Pancreas (tissue), 10 donors: ENCODE measurements at places on chromosomes 6 and 20. TPM values are rescaled to one million over a fixed set of nuclear protein-coding genes. Genes with fewer than 3 reads are reported as not detected.
A peak's percentile ranks its signal among the peaks of the same experiment; 100 is the strongest.

- no peak overlapping the region for H3K27ac ChIP-seq
- H3K4me1 ChIP-seq: no peaks in the 10 kb centered on the region
- no peaks in the 10 kb centered on the region for H3K27me3 ChIP-seq
- H3K36me3 ChIP-seq: no peaks in the 10 kb centered on the region
- no peak overlapping the region for H3K4me3 ChIP-seq
Measured at GRCh38 chr6:80209430-80209829, 103.0 kb downstream of the BCKDHB start.

DNA sequence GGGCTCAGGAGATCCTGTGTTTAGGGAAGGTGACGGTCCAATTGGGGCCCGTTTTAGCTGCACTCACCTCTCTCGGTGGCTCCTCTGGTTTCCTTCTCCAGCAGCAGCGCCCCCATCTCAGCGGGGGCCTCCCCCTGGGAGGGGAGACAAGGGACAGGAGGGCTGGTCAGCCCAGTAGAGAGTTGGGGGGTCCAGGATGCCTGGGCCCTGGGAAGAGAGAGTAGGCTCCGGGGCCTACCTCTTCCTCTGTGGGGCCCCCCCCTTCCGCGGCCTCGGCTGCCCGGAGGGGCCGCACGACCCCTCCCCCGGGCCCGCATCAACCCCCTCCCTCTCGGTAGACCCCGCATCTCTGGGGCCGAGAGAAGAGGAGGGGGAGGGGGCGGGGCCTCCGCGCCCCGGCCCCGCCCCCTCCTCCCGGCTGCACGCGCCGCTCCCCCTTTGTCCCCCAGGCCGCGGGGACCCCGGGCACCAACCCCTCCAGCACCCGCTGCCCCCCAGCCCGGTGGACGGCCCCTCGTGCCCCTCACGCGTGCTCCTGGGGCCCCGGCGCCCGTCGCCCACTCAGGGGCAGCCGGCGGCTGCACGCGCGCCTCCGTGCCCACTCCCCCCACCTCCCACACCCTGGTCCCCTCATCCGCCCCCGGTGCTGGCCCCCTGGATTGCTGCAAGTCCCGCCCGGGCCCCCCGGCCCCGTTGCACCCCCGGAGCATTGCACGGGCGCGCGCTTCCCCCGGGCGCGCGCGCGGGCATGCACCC, 464 bp downstream of the EHMT2 start:
- H3K4me1 ChIP-seq: peaks cover 4% of the 10 kb centered on the region
- no peaks in the 10 kb centered on the region for H3K27me3 ChIP-seq
- peak overlapping the region; percentile 60 for H3K27ac ChIP-seq
- peak; percentile 55 for DNase-seq
- H3K4me3 ChIP-seq: peak overlapping the region; percentile 92

- H3K36me3 ChIP-seq: no peaks in the 10 kb centered on the region
- peaks cover 12% of the 10 kb centered on the region for H3K27me3 ChIP-seq
- no peak overlapping the region for H3K4me3 ChIP-seq
- peak; percentile 6 for DNase-seq
Measured at GRCh38 chr20:38685853-38686473, 38.3 kb upstream of the SLC32A1 start.

DNA sequence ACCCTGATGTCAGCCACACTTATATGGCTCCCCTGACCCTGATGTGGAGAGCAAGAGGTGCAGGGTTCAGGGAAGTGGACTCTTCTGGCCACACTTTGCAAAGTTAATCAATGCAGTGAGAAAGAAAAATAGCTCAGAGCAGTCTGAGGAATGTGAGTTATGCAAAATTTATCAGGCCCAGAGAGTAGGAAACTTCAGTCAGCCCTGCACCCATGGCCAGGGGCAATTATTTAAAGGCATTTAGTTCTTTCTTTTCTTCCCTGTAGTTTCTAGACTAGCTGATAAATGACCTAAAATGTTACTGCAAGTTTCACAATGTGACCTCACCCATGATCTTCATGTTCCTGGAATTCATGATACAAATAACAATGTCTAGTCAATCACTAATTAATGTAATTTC, 143.7 kb upstream of the GGTLC1 start:
- H3K4me1 ChIP-seq: no peaks in the 10 kb centered on the region
- H3K27me3 ChIP-seq: no peaks in the 10 kb centered on the region
- H3K27ac ChIP-seq: peak overlapping the region; percentile 41
- H3K36me3 ChIP-seq: no peaks in the 10 kb centered on the region
- no peak for DNase-seq
- H3K4me3 ChIP-seq: no peak overlapping the region

- no peaks in the 10 kb centered on the region for H3K4me1 ChIP-seq
- no peaks in the 10 kb centered on the region for H3K27me3 ChIP-seq
- no peaks in the 10 kb centered on the region for H3K36me3 ChIP-seq
- DNase-seq: no peak
Measured at GRCh38 chr6:95847061-95847460, 168.7 kb upstream of the FUT9 start.

DNA sequence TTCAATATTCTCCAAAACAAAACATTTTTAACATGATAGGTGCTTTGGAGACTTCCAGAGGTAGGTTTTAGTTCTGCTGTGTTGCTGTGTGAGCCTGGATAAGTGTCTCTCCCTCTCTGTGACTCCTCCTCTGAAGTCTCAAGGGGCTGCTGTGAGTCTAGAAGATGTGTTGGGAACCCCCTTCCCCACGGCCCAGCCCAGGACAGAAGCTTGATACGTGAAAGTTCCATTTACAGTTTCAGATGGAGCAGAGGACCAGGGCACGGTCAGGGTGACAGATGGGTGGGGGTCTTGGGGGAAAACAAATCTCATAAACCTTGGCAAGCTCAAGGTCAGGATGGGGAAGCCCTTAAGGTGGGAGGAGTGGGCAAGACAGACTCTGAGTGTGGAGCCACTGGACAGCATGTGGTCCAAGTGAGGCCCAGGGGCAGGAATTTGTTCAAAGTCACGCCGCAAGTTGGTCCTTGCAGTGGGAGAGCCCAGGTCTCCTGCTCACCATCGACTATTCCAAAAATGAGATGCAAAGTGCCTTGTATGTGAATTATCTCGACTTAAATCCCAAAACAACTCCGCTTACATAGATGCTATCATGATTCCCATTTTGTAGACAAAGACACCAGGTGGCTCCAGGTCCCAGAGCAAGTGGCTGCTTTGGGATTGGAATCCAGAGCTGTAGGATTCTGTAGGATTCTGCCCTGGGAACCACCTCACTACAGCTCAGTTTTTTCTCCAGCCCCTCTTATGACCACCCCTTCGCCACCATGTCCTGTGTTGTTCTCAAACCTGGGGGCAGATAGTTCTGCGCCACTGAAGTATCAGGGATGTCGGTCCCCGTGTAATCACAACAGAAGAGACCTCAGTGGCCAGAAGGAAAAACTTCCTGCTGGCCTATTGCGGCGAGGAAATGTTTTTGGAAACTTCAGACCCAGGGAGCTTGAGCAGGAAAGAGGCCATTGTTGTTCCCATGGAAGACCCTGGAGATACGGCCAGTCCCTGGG, 1.9 kb downstream of the TGM2 start:
- H3K4me1 ChIP-seq: no peaks in the 10 kb centered on the region
- no peak overlapping the region for H3K27ac ChIP-seq
- H3K4me3 ChIP-seq: no peak overlapping the region
- H3K27me3 ChIP-seq: no peaks in the 10 kb centered on the region
- no peak for DNase-seq

- H3K36me3 ChIP-seq: no peaks in the 10 kb centered on the region
- no peak overlapping the region for H3K4me3 ChIP-seq
- DNase-seq: no peak
- no peaks in the 10 kb centered on the region for H3K4me1 ChIP-seq
Measured at GRCh38 chr20:19769507-19769906, 11.4 kb downstream of the RIN2 start.

- DNase-seq: no peak
- no peak overlapping the region for H3K27ac ChIP-seq
Measured at GRCh38 chr6:101926149-101926925, 532.8 kb downstream of the GRIK2 start.

DNA sequence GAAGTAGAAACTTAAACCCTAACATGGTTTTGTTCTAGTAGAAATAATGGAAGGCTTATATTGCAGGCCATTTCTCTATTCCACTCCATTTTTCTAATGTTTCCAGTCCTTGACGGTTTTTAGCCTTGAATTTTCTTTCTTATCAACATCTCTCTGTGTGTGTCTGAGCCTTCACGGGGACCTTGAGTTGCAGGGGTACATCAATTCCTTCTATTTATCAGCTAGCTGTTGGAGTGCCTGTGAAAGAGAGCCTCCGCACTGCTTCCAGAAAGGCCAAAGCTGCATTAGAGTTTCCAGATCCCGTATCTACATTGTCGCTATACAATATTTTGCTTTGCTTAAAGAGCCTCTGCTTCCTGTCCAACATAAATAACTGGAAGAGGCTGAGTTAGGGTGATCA, 5.4 kb upstream of the HSF2 start:
- H3K4me1 ChIP-seq: no peaks in the 10 kb centered on the region
- no peaks in the 10 kb centered on the region for H3K36me3 ChIP-seq
- no peak for DNase-seq
- H3K4me3 ChIP-seq: no peak overlapping the region

DNA sequence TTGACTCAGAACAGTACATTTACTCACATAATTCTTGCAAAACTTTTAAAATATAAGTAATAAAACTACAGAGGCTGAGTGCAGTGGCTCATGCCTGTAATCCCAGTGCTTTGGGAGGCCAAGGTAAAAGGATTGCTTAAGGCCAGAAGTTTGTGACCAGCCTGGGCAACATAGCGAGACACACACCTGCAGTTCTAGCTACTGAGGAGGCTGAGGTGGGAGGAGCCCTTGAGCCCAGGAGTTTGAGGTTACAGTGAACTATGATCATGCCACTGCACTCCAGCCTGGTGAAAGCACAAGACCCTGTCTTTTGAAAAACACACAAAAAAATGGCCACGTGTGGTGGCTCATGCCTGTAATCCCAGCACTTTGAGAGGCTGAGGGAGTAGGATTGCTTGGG, 21.8 kb upstream of the MYO6 start:
- no peak overlapping the region for H3K4me3 ChIP-seq
- no peaks in the 10 kb centered on the region for H3K27me3 ChIP-seq
- no peak overlapping the region for H3K27ac ChIP-seq
- H3K36me3 ChIP-seq: no peaks in the 10 kb centered on the region
- no peaks in the 10 kb centered on the region for H3K4me1 ChIP-seq

GRCh38 chr6:20389066-20389465, 12.6 kb upstream of the E2F3 start:
- H3K36me3 ChIP-seq: no peaks in the 10 kb centered on the region
- no peaks in the 10 kb centered on the region for H3K27me3 ChIP-seq
- no peak overlapping the region for H3K4me3 ChIP-seq
- H3K27ac ChIP-seq: no peak overlapping the region
- no peak for DNase-seq

DNA sequence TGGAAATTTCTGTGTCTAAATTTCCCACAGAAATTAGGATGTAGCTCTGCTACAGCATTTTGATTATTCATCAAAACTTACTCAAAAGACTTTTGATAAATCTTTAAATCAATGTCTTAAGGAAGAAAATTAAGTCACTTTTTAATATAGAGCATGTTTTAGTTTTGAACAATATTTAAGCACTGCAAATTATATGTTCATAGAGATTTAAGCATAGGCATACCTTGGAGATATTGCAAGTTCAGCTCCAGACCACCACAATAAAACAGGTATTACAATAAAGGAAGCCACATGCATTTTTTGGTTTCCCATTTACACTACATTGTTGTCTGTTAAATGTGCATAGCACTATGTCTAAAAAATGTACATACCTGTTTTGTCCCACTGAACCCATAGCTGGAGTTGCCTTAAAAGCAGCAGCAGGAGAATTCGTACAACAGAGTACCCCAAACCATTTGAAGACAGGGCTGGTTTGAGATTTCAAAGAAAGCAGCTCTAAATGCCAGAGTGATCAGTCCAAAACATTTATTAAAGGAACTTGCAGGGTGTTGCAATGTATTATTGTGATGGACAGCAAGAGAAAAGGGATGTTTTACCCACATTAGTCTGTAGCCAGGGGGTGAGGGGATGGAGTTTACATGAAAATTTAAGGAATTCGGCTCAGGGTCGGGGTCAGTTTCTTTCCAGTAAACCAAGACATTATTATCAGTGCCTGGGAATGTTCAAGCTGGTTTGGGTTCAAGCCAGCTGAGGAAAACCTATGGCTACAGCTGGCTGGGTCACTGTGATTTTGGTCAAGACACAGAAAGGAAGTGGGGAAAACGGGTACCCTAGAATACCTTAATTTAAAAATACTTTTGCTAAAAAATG, 6.3 kb upstream of the LOC128125822 start:
- H3K36me3 ChIP-seq: no peaks in the 10 kb centered on the region
- H3K4me3 ChIP-seq: no peak overlapping the region
- H3K27me3 ChIP-seq: no peaks in the 10 kb centered on the region
- peaks cover 51% of the 10 kb centered on the region for H3K4me1 ChIP-seq
- peak overlapping the region; percentile 100 for H3K27ac ChIP-seq
- DNase-seq: no peak

- H3K36me3 ChIP-seq: no peaks in the 10 kb centered on the region
- peak overlapping the region; percentile 13 for H3K27ac ChIP-seq
- DNase-seq: no peak
- H3K27me3 ChIP-seq: no peaks in the 10 kb centered on the region
- H3K4me1 ChIP-seq: peaks cover 3% of the 10 kb centered on the region
- no peak overlapping the region for H3K4me3 ChIP-seq
Measured at GRCh38 chr6:12962987-12963386, 246.4 kb downstream of the PHACTR1 start.

DNA sequence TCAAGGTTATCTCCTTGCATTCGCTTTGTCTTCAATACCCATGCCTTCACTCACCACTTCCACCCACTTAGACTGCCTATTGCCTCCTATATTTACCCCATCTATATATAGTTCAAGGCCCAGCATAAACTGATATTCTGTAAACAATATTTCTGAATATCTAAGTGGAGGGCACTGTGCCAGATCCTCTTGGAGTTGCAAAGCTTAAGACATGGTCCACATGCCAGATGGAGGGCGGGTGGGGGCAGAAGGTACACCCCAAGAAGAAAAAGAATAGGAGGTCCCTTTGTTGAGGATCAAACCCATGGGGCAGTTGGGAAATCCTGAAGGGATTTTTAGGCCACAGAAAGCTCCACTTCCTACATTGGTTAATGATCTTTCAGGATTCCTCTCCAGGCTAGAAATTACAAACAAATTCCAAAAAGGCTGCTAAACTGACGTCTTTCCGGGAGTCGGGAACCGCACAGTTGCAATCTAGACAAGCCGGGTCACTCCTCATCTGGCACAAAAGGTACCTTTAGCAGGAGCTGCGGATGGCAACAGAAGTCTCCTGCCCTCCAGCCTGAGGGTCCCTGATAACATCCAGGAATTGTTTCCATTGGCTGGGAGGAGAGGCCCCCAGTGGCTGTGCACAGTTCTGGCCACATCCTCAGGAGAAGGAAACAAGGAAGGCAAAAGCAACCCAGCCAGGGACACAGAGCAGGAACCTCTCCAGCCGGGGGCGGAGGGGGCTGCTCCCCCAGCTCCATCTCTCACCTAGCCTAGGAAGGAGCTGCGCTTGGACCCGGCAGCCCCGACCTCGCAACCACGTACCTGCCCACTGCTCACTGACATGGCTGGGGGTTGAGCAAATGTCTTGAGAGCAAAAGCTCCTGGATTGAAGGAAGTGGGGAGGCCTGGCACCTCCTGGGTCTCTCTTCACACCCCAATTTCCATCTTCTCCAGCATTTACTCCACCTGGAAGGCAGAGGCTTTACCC, 5.9 kb upstream of the LPIN3 start:
- DNase-seq: no peak
- no peaks in the 10 kb centered on the region for H3K27me3 ChIP-seq
- H3K4me3 ChIP-seq: no peak overlapping the region
- peaks cover under 1% of the 10 kb centered on the region for H3K4me1 ChIP-seq
- H3K36me3 ChIP-seq: no peaks in the 10 kb centered on the region

FOXF2 gene
- 0.23 TPM for polyA plus RNA-seq

JAG1 gene
- polyA plus RNA-seq: 13.9 TPM

TBC1D20 gene
- polyA plus RNA-seq: 11.5 TPM

SLA2 gene
- 0.19 TPM for polyA plus RNA-seq

RIPPLY2 gene
- polyA plus RNA-seq: 2.6 TPM

PGBD1 gene
- polyA plus RNA-seq: 3.1 TPM

CASS4 gene
- 0.11 TPM for polyA plus RNA-seq
